Renal cortex interstitium (tissue), 15 donors: ENCODE measurements at places on chromosomes 4 and X. TPM values are rescaled to one million over a fixed set of nuclear protein-coding genes. Genes with fewer than 3 reads are reported as not detected.

Gene MTNR1A
- polyA plus RNA-seq, result 1.7 TPM

Gene HDX
- polyA plus RNA-seq, result 8.2 TPM

Gene MTCP1
- polyA plus RNA-seq, result 26.2 TPM

Gene EDA2R
- polyA plus RNA-seq, result 0.68 TPM

Gene IL21
- polyA plus RNA-seq, result not detected

Gene CD40LG
- 0.14 TPM for polyA plus RNA-seq

Gene BMP3
- 14.6 TPM for polyA plus RNA-seq

Gene AREG
- polyA plus RNA-seq, result 0.76 TPM

Gene SLC25A4
- 41.4 TPM for polyA plus RNA-seq

Gene CXCL11
- polyA plus RNA-seq, result 0.24 TPM

Gene TREX2
- polyA plus RNA-seq, result 0.37 TPM

Gene GATA1
- 0.66 TPM for polyA plus RNA-seq

Gene SHROOM4
- polyA plus RNA-seq, result 23.1 TPM

Gene CSN1S1
- not detected for polyA plus RNA-seq

Gene SOX3
- not detected for polyA plus RNA-seq

Gene PPEF2
- 0.35 TPM for polyA plus RNA-seq

Gene IL1RAPL2
- polyA plus RNA-seq, result 1.1 TPM
